ENCODE measurements at places on chromosomes 2 and 18.

DNA sequence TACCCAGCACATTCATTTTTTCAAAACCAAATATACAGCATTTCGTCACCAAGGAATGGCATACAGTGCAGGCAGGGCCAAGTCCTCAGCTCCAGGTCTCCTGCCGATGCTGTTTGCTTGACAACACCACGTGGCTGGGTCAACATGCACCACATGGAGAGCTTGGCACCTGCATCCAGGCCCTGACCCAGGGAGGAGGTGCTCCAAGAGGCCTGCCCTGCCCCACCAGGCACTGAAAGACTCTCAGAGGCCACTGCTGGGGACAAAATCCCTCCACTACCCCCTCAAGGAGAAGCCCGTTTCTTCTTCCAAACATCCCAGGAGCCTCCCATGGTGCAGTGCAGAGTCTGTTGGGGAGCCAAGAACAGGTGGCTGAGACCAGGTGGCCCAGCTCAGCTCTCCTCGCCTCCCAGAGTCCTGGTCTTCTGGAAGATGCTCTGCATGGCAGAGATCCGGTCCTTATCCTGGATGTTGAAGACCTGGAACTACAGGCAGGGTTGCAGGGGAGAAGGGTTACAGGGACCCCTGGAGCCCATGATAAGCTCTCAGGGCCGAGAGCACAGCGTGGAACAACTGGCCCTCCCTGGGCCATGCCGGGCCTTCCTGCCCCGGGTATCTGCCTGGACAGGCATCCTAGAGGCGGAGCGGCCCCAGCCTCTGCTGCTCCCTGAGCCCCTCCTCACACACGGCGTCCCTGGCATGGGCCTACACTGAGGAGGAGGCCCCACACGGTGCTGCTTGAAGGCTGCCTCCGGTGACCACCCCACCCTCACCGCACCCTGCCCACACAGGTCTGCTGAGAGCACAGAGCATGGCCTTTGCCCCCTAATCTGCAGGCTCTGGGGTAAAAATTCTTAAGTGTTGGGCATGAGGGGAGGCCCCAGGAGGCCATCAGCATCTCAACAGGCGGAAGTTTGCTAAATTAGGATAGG lies 9.0 kb downstream of the MAB21L4 start:
- no peak for DNase-seq

- no peak for DNase-seq
These were observed 102.2 kb downstream of the PDE1A start for GRCh38 chr2:182324665-182325064.

- no peak for DNase-seq
These were observed 4.3 kb upstream of the GATA6 start for GRCh38 chr18:22165049-22165602.

DNA sequence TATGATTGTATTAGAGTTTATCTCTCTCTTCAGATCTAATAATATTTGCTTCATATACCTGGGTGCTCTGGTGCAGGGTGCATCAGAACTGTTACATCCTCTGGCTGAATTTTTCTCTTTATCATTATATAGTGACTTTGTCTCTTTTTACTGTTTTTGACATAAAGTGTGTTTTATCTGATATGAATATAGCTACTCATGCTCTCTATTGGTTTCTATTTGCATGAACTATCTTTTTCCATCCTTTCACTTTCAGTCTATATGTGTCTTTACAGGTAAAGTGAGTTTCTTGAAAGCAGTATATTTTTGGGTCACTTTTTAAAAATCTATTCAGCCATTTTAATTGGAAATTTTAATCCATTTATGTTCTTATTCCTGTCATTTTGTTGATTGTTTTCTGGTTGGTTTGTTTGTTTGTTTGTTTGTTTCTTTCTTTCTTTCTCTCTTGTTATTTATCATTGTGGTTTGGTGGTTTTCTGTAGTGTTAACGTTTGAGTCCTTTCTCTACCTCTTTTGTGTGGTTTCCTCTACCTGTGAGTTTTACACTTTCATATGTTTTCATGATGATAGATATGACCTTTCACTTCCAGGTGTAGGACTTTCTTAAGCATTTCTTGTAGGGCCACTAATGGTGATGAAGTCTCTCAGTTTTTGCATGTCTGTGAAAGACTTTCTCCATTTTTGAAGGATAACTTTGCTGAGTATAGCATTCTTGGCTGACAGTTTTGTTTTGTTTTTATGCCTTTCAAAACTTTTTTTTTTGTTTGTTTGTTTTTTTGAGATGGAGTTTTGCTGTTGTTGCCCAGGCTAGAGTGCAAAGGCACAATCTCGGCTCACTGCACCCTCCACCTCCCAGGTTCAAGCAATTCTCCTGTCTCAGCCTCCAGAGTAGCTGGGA lies 54.9 kb downstream of the CCNT2 start:
- DNase-seq: peak; percentile 32

Data from activated CD4-positive, alpha-beta T cell treated with anti-CD3 and anti-CD28 coated beads, Interleukin-2, Interleukin-6, amounts not matched to agents 100 ng/mL and 50 ng/mL, durations not matched to agents 16 hours and 8 hours (primary cell).